H54 (cell line): ENCODE measurements at places on chromosomes 1 and 21.

GRCh38 chr1:92038695-92039346 is 9.0 kb downstream of the EPHX4 start:
- DNase-seq = no peak

- DNase-seq = no peak
Measured at GRCh38 chr1:42206164-42206563, 41.6 kb upstream of the GUCA2A start.

GRCh38 chr1:10980094-10980577 is 32.3 kb upstream of the TARDBP start:
- DNase-seq = peak; percentile 65

DNA sequence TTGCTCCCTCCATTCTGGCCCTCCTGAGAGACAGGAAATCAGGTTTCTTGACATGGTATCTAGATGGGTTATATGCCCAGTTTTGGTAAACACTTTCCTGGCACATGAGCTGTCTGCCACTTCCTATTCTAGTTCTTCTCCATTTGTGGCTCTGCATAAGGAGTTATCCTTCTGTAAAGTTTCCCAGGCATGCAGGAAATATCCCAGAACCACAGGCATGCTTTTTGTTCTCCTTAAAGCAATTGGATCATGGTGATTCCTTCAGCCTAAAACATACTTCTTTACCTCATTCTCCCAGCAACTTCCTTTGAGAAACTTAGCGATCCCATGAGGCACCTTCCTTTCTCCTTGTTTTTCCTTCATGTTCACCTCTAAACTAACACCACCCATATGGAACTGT is 199.8 kb downstream of the CRB1 start:
- DNase-seq = no peak

- DNase-seq = no peak
Measured at GRCh38 chr1:58864654-58865053, 80.8 kb upstream of the JUN start.

GRCh38 chr1:66679140-66679539 is 73.1 kb upstream of the DYNLT5 start:
- DNase-seq = no peak

- DNase-seq = peak; percentile 77
Measured at GRCh38 chr1:229024528-229025130, 246.3 kb upstream of the RAB4A start.

GRCh38 chr1:7941437-7941793 is 776 bp upstream of the TNFRSF9 start:
- no peak for DNase-seq

DNA sequence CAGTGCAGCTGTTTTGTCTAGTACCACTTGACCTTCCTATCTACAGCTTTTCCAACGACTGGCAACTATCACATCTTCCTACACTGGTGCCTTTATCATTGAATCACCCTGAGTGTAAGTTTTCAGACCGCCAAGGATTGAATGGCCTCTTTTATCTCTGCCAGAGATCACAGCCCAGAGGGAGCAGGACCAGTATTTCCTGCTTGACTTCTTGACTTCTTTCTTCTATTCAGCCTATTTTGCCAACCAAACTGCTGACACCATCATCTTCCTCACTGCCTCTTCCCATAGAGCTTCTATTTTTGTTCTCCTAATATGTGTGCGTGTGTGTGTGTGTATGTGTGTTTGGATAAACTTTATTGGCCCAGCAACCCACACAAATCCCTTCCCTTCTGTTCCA is 53.8 kb downstream of the SERBP1 start:
- DNase-seq = no peak

GRCh38 chr1:39729030-39729429 is 9.7 kb upstream of the PPIE start:
- DNase-seq = no peak

DNA sequence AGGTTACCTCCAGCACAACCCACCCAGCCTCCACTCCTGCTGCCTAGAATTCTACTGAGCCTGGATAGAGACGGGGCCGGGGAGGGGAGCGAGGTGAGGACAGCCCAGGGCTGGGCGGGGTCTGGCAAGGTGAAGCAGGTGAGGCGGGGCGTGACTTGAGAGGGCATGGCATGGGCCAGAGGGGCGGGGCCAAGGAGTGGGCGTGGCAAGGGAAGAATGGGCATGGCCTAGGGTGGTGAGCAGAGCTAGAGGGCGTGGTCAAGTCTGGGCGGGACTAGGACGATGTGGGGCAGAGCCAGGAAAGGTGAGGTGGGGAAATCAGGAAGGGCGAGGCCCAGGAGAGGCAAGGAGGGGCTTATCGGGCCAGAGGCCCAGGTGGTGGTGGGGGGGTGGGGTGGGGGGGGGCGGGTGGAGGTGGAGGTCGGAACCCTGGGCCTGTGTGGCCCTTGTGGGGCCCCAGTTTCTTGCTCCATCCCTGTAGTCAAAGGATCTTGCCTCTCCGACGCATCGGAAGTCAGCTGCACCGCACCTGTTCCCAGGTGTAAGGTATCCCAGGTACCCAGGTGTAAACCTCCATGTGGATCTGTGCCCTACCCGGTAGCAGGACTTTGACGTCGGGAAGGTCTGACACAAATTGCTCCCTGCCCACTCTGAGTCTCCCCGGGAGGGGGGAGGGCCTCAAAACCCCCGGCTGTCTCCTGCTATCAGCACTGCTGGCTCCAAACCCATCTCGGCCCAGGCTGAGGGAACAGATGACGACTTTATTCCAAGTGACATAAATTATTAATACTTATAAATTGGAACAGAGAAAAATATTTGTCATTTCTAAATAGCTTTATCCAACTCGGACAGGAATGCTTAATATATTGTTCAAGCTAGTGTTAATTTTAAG is 32.9 kb upstream of the UTS2 start:
- no peak for DNase-seq

DNA sequence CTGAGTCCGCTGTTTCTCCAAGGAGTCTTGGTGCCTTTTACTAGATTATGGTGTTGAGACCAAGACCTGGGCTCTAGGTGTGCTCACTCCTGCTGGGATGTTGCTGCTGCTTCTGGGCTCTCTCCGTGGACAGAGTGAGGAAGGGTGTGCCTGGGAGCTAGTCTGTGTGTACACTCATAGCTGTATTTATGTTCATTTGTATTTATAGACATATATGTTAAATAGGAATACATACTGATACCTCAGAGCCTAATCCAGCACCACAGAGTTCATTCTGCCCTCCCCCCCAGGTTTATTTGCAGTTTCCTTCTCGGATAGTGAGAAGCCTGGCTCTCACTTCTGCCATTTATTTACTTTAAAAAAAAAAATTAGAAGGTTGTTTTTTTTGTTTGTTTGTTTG is 12.6 kb downstream of the PCNT start:
- DNase-seq = no peak

DNA sequence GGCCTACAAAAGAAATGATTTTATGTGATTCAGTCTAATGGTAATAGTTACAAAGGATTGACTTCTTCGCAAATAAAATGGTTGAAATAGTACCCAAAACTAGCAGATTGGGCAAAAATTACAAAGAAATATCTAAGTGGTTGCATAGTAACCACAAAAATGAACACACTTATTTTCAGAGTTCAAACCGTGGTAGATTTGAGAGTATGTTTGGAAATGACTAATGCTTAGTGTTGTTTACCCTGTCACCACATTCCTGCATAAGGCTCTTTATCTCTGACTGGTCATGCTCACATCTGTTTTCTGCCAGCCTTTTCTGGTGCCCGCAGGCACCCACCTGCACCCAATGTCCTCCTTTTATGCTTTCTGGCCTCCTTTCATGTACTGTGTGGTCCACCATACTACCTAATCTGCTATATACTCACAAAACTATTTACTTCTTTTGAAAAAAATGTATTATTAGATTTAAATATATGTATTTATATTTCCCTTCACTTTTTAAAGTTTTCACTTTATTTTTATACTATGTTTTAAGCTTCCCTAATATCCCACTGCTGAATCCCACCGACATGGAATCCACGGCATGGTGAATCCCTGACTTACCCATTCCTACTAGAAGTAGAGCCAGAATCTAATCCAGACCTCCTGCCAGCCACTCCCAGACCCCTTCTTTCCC is 30.3 kb downstream of the PTPRC start:
- DNase-seq = peak; percentile 22

- DNase-seq = no peak
Measured at GRCh38 chr1:116491700-116492357, 79.0 kb downstream of the CD58 start.

DNA sequence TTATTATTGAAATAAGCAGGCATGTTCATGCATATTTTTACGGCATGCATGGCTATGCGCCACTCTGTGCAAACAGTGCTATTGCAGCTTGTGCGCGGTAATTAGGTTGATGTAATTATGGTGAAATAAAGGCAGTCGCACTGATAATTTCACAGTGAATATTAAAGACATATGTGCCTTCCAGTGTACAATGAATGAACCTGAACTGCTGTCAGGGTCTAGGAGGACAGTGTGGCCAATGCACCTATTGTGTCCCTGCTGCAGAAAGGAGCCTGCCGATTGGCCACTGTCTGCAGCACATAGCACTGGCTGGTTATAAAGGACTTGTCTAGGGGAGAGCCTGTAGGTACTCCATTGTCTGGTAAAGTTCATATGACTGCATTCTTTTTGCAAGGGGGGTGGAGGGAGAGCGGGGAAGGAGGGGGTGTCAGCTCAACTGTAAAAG is 340.4 kb downstream of the USP25 start:
- no peak for DNase-seq

DNA sequence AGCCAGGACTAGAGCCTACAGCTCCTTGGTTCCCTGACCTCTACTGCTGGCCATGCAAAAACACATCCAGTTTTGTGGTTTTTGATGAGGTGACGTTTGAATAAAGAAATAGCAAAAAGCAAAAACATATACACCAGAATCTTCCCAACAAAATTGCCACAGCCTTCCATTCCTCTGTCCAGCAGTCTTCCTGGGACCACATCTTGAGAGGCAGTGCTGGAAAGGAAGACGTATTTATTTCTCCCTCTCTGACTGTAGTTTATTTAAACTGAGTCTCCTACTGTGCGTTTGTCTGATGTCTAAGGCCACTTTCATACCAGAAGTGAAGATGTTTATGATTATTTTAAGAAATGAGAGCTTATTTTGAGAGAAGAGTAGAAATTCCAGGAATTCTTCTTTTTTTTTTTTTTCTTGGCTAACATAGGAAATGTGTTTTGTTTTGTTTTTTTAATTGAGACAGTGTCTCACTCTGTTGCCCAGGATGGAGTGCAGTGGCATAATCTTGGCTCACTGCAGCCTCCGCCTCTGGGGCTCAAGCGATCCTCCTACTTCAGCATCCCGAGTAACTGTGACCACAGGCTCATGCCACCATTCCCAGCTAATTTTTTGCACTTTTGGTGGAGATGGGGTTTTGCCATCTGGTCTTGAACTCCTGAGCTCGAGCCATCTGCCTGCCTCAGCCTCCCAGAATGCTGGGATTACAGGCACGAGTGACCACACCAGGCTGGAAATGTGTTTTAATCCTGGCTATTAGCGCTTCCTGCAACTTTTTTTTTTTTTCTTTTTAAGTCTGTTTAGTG is 118.5 kb downstream of the ITSN1 start:
- DNase-seq = no peak

DNA sequence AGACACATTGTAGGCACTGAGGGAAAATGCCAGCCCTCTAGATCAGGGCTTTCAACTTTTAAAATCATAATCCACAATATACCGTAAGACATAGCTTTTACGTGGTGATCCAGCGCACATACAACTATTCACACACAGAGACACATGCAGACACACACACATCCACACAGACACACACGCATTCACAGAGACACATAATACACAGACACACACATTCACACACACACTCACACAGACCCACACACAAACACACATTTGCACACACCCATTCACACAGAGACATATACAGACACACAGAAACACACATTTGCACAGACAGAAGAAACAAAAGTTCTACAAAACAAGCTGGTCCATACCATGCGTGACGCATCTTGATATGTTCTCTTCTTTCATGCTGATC is 244.5 kb downstream of the RHOU start:
- DNase-seq = no peak

GRCh38 chr1:226784081-226785049 is 45.3 kb upstream of the ITPKB start:
- no peak for DNase-seq

DNA sequence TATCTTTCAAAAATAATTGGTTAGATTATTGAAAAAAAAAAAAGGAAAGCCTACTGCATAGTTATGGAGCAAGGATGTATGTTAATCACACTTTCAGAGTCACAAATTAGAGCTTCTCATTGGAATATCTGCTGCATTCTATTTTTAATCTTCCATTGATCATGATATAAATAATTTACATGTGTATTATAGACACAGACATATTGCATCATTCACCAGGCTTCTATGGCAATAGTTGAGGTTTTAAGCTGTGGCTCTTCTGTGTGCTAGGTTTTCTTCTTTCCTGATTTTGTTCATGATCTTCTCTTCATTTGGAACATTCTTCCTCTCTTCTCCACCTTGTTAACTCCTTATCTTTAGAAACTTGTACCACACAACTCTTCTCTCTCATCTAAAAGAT is 123.2 kb upstream of the HMCN1 start:
- DNase-seq = no peak

DNA sequence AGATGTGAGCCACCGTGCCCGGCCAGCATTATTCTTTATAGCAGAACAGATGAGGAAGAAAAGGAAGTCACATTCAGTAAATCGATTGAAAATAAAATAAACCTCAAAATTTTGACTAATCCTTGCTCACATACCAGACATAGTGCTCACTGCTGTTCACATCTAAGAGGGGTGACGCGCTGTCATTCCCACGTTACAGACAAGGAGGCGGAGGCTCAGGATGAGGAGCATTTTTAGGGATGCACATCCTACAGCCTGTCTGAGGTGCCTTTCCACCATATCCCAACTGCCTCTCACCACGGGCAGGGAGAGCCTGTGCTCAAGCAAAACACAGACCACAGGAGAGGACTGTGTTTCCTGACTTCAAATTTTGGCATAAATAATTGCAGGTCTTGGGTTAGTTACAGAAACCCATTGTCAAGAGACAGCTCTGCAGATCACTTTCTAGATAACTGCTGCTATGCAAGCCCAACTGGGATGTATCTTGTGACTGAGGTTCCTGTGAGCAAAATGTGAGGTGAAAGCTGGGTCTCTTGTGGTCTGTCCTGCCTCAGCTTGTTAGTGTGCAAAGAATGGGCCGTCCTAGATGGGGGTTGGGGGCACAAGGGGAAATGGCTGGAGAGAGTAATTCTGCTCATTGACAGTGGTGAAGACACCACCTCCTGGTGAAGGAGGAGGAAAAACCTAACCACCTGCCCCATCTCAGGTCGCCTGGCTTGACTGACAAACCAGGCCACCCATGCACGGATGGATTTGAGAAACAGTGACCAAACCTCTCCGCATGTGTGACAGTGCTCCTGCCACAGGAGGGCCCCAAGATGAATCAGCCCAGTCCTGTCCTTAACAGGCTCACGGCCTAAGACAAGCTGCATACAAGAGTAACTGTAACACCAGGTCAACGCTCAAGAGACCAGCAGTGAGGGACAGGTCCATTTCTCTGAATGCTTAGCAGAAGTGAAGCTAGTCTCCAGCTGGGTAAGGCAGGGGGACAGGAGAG is 8.2 kb downstream of the TNN start:
- DNase-seq = no peak

GRCh38 chr1:248127653-248128052 is 17.3 kb upstream of the OR2M5 start:
- DNase-seq = no peak
